GM23248 (cell line): ENCODE measurements at places on chromosomes 16 and 17.

- no peak for DNase-seq
These were observed 17.1 kb downstream of the DGKE start for GRCh38 chr17:56851008-56851407.

DNA sequence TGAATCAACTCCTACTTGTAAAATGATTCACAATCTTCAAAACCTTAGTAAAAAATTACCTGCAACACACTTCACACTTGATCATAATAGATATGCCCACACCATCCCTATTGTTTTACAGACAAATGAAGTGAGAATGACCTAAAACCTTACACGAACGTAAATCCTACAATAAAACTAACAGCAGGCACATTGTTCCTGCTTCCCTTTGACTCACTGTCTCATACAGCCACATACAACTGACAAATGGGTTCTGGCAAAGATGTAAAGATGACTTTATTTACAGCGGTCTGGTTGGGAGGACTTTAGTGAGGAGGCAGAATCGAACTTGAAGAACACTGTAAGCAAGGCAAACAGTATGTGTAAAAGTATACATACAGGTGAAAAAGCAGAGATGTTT, 188.7 kb downstream of the MYO1D start:
- DNase-seq, result no peak

- peak; percentile 94 for DNase-seq
These were observed 50.8 kb downstream of the TOM1L2 start for GRCh38 chr17:17921192-17922069.

GRCh38 chr17:78535273-78536197, 41.7 kb downstream of the DNAH17 start:
- DNase-seq, result no peak

DNA sequence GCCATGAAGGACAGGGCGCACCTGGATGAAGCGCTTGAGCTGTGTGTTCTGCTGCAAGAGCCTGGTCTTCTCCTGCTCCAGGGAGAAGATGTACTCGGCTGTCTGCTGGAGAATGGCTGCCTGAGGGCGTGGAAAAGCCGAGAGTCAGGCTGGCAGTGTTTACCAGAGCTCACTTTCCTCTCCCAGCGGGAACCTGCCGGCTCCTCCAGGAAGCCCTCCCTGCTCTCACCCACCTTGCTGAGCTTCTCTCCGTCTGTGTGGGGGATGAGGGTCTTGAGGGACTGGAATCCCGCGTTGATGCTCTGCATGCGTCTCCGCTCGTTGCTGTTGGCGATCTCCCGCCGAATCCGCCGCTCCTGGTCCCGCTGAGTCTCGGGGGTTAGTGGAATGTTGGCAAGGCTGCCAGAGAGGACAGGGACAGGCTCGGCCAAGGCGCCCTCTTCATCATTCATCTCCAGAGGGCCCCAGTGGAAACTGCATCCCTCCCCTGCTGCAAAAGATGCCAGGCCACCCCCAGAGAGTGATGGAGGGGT, 10.5 kb downstream of the TFAP4 start:
- DNase-seq, result no peak

DNA sequence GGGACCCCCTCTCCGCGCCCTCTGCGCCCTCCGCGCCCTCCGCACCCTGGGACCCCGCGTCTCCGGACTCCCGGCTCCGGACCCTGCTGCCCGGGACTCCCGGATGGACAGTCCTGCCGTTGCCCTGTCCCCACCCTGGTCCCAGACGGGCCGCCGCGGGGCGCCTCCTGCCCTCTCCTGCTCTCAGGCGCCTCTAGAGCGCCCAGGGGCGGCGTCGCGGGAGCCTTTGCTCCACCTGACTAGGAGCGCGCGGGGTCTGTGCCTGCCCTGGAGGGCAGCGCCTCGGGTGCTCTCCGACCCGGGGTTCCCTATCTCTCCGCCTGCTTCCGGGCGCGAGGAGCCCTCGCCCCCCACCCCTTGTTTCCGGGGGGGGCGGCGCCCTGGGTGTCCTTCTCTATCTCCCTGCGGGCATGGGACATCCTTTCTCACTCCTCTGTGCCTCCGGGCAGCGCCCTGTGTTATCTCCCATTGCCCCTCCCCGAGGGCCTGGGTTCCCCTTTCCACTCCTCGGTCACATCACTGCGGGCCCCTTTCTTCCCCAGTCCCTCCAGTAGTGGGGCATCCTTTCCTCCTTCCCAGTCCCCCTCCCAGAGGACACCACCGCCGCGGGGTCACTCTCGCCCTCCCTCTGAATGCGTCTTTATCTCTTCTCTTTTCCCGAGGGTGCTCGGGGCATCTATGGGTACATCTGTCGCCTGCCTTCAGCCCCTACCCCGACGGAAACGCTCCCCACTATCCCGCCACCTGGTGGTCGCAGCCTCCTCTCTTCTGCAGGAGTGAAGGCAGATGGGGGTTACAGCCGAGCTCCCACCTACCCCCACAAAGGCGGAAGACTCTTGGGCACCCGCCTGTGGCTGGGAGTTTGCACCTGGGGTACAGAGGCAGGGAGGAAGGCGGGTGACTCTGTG, 875 bp downstream of the PRKCB start:
- no peak for DNase-seq

GRCh38 chr16:87391324-87391949, 699 bp upstream of the MAP1LC3B start:
- DNase-seq, result peak; percentile 65

- DNase-seq, result no peak
These were observed 41.5 kb downstream of the NT5M start for GRCh38 chr17:17344507-17345293.

DNA sequence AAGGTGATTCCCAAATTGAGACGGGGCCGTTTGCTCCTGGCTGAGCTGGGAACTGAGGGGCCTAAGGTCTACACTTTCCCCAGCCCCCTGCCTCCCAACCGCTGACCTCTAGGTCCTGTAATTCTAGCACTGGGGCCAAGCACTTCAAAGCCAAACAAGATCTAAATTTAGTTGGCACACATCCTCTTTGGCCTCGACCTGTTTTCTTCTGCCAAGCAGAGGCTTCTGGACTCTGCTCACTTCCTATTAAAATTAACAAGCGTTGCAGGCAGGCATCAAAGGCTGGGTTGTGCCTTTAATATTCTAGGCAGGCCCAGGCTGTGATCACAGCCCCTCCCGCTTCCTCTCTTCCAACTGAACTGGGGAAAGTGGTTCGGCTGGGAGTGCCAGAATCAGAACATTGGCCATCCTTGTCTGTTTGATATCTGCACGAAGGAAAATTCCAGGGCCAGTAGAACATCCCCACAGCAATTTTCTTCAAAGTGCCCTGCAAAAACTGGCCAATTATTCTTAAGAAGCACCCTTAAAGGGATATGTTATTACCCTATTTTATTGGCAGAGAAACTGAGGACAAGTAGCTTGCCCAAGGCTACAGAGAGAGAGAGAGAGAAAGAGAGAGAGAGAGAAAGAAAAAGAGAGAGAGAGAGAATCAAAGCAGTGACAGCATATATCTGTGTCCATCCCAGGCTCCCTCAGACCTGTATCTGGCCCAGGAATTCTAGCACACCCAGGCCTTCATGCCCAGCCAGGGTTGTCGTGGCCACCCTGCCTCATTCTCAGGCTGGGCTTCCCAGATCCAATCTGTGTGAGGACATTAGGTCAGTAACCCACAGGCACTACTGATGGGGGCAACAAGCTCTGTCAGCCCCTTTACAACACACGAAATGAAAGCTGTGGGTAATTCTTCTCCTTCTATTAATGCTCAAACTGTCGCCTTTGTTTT, 12.8 kb upstream of the MT4 start:
- DNase-seq, result no peak

- no peak for DNase-seq
These were observed 42.5 kb upstream of the KSR1 start for GRCh38 chr17:27413792-27414191.

GRCh38 chr17:19750835-19751234, 2.7 kb upstream of the ALDH3A1 start:
- DNase-seq, result no peak
